Stimulated activated CD4-positive, alpha-beta T cell treated with anti-CD3 and anti-CD28 coated beads, Interleukin-12 subunit alpha, Interleukin-12 subunit beta, amount 100 ng/mL, for 24 hours (primary cell): ENCODE measurements at places on chromosomes 5 and 9.

DNA sequence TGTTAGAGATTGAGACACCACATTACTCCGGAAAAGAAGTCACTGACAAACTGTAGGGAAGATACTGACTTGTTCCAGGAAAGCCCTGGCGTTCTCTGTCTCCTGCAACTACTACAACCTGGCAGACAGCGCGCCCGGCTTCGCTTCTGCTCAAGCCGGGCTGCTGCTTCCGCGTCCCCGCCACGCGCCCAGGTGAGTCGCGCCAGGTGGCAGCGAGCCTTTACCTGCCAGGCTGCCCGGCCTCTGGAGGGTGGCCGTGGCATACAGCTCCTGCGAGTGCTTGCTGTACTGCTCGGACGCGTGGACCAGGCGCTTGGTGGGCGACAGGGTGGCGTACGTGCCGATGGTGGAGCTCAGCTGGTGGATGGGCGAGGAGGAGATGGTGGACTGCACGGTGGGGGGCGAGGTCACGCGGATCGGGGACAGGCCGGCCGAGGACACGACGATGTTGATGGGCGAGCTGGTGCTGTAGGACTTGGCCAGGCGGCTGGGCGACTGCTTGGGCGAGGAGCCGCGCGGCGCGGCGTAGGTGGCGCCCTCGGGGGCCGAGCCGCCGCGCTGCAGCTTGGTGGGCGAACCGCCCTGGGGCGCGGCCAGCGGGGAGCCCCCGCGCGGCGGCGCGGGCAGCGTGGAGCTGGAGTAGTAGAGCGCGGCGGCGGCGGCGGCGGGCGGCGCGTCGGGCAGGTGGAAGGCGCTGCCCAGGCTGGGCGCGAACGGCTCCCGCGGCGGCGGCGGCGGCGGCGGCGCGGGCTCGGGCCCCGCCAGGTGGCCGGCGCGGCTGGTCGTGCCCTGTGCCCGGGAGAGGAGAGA lies 519.6 kb downstream of the CTNND2 start:
- DNase-seq: no peak

GRCh38 chr9:27540502-27540901 lies 10.9 kb upstream of the MOB3B start:
- DNase-seq: no peak

DNA sequence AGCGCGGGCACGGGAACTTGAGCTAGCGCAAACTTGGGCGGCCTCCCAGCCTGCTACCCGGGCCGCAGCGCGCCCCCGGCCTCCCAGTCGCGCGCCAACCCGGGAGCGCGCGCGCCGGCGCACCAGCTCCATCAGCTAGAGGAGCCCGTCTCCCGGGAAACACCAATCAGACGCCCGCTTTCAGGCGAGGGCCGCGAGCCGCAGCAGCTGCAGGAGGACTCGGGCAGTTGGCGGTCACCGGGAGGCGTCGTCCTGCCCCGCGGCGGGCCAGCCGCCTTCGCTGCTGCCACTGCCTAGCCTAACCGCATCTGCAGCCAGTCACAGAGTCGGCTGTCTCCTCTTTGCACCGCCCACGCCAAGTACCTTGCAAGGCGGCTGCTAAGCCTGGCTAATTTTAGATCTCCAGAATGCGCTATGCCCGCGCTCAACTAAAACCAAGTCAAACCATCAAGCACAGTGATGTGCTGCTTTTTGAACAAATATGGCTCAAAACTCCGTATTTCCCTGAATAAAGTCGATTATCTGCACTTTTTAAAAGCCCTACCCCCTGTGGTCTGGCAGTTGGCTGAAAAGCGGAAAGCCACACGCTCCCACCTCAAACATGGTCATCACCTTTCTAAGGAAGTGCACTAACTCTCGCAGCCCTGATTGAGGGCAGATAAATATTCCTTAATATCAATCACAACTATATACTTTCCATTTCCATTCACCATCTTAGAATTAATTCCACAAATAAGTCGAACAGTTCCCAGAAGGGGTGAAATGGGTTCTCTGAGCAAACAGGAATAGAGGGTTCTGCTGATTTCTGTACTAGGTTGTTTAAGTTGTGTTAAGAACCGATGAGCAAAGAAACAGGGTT lies 221.8 kb downstream of the MEF2C start:
- DNase-seq: no peak

DNA sequence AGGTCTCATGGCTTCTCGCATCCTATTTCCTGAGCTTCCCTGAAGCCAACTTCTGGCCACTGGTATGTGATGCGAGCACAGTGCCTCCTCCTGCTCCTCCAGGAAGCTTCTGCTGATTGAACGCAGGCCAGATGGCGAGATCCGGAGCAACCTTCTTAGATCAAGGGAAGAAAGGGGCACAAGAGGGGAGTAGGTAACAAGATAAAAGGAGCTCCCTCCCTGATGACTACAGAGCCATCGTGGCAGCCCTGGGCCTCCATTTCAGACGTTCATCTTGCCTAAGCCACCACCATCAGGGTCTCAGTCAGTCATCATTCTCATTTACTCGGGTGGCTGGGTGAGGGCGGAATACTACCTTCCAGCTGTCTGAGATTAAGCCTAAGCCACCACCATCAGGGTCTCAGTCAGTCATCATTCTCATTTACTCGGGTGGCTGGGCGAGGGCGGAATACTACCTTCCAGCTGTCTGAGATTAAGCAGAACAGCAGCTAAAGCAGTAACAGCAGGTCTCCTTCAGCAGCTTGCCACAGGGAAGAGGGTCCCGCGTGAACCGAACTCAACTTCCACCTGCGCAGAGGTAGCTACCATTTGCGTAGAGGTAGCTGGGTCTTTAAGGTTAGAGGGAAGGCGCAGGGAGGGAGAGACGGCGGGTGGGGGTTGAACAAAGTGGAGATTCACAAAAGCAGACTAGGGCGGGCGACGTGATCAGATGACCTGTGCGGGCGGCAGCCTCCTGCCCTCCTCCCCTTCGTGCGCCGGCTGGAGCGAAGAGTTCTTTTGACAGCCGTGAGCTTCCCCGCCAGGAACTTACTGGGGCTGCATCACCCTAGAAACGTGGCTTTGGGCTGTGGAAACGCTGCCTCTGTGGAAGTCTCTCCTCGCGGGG lies 27.9 kb upstream of the MGAT1 start:
- peak; percentile 49 for DNase-seq

GRCh38 chr5:120446068-120446492 lies 18.0 kb upstream of the PRR16 start:
- no peak for DNase-seq

DNA sequence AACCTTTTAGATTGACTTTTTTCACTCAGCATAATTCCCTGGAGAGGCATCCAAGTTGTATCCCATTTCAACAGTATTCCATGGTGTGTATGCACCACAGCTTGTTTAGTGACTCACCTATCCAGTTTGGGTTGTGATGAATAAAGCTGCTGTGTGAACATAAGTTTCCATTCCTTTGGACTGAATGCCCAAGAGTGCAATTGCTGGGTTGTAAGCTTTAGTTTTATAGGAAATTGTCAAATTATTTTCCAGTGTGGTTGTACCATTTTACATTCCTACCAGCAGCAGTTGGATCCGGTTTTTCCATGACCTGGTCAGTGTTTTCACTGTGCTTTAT lies 60.9 kb upstream of the TMED7 start:
- no peak for DNase-seq

- DNase-seq: no peak
These were observed 1.4 kb downstream of the SNX18 start for GRCh38 chr5:54518818-54519508.

GRCh38 chr9:8857926-8858595 lies 1058.5 kb upstream of the DMAC1 start:
- peak; percentile 2 for DNase-seq

GRCh38 chr5:79743846-79744605 lies 54.4 kb downstream of the CMYA5 start:
- DNase-seq: no peak

DNA sequence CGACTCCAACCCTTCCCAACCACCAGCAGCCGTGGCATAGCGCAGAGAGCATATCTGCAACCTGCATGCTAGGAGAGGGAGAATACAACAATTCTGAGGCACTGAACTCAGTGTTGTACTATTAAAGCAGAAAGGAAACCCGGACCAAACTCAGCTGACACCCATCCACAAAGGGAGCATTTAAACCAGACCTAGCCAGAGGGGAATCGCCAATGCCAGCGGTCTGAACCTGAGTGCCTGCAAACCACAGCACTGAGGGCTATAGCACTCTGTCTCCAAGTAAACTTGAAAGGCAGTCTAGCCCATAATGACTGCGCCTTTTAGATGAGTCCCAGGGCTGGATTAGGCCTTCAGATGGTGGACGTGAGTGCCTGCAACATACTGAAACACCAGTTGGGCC lies 494.4 kb upstream of the PTPRD start:
- DNase-seq: no peak

DNA sequence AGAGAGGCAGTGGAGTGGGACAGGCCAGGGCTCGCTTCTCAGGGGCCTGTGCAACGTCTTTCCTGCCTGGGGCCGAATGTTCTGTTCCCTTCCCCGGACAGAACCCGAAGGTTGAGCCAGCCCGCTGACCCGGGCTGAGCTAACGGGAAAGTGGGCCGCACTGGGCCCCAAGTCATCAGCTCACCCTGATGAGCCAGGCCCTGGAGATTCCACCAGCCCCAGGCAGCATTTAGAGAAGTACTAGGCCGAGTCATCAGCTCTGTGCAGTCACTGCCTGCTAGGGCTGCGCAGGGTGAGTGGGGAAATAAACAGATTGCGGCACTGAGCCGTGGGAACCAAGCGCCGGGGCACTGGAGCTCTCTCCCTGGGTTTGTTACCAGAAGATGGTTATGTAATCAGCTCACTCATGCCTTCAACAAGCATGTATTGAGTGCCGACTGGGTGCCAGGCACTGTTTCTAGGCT lies 29.1 kb upstream of the DUSP1 start:
- no peak for DNase-seq

- DNase-seq: no peak
These were observed 7.2 kb downstream of the CHMP5 start for GRCh38 chr9:33272061-33272460.

GRCh38 chr5:140262221-140262620 lies 40.7 kb downstream of the PFDN1 start:
- no peak for DNase-seq

DNA sequence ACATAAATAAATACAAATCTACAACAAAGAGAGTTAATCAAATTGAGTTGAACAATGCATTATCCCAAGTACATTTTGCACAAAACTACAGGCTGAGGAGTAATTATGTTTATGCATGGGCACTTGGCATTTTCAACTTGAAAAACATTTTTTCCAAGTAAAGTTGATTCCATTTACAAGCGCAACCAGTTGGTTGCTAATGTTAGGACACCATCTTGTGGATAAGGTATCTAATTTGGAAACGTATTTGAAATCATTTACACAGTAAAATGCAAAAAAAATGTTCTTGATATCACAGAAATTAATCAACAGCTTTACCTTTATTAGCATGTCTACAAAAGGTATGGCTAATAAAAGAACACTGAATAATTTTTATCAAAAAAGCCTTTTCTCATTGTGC lies 18.8 kb downstream of the FTMT start:
- DNase-seq: no peak

DNA sequence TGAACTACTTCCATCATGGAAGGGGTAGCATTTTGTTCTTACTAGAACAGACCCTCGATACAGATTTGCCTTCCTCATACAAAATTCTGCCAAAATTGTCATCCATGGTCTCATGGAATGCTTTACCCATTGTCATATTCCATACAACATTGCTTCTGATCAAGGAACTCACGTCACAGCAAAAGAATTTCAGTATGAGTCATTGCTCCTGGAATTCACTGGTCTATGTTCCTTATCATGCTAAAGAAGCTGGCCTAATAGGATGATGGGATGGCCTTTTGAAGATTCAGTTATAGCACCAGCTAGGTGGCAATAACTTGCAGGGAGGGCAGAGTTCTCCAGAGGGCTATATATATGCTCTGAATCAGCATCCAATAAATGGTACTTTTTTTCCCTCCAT lies 18.2 kb upstream of the FNIP1 start:
- DNase-seq: no peak

- DNase-seq: no peak
These were observed 45.5 kb downstream of the ELL2 start for GRCh38 chr5:95915999-95916686.

- no peak for DNase-seq
These were observed 7.8 kb downstream of the FOXI1 start for GRCh38 chr5:170113522-170113900.

DNA sequence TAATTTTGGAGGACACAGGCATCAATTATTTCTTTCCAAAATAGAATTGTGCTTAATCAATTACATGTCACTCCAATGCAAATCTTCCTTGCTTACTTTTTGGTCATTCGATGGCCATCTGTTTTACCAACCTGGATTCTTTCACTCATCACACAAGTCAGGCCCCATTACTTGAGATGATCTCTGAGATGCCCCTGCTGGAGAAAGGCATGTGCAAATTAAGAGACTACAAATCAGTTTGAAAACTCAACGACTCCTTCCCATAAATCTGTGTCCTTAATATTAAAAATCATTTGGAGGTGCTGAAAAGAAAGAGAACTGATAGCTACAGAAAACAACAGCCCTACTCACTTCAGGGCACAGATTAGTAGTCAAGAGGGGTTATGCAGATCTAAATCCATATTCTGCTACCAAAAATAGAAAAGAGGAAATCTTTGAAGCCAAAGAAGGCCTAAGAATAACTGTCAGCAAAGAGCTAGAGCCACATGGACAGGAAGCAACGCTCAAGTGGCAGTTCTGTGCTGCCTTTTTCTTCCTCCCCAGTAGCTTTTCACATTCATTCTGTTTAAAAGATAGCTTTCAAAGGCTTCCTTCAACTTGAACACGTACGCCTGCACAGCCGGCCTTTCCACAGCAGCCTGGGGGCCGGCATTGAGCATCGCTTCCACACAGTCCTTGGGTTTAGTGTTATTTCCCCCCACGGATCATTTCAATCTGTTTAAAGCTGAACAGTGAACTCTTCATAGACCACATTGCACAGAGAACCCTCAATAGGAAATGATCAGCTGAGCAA lies 79.3 kb upstream of the MAP3K1 start:
- no peak for DNase-seq

- DNase-seq: no peak
These were observed 87.4 kb downstream of the CAMSAP1 start for GRCh38 chr9:135819905-135820304.

DNA sequence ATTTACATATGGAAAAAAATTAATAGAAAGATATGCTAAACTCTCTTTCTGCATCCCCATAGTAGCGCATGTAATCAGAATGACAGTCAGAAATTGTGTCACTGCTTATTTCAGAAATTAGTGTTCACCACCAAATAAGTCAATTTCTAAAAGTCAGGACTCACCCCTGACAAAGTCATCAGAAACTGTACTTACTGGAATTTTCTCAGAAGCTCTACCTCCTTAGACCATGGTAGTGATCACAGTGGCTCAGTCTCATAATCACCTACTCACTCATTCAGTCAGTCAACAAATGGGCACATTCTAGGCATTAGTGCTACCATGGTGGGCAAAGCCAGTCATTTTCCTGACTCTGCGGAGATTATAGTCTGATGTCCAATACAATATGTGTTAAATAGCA lies 22.0 kb downstream of the THBS4 start:
- DNase-seq: no peak

DNA sequence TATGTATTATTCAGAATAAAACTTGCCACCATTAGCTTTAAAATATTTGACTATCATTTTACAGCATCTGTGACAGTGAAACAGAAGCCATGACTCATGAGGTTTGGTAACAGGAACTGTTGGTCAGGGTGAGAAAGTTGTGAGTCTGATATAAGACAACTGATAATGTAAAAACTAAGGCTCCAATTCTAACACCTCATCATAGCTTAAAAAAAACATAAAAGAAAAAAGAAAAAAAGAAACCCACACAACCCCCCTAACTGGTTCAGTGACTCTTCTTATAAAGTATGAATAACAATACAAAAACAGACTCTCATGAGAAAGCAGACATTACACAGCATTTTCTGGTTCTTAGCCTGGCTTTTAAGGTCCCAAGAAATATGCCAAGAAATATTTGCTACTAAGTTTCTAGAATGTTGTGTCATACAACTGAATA lies 85.8 kb downstream of the MRPS27 start:
- no peak for DNase-seq

- no peak for DNase-seq
These were observed 515.8 kb upstream of the ARRDC3 start for GRCh38 chr5:91898898-91899297.
